Aorta (tissue), 5 donors: ENCODE measurements at places on chromosomes 3 and 15. TPM values are rescaled to one million over a fixed set of nuclear protein-coding genes. Genes with fewer than 3 reads are reported as not detected.

GRCh38 chr15:48625126-48625525 lies 20.4 kb downstream of the FBN1 start:
- DNase-seq = no peak

GRCh38 chr3:39315420-39315819 lies 14.1 kb upstream of the CCR8 start:
- DNase-seq = no peak

- DNase-seq = peak; percentile 69
Measured at GRCh38 chr3:32817558-32818228, at the start of gene TRIM71. TRIM71 (plus strand) TSS chr3:32817997; CDS start chr3:32818081, 84 bp downstream.

P2RY1 gene
- total RNA-seq = 3.1 TPM

DNA sequence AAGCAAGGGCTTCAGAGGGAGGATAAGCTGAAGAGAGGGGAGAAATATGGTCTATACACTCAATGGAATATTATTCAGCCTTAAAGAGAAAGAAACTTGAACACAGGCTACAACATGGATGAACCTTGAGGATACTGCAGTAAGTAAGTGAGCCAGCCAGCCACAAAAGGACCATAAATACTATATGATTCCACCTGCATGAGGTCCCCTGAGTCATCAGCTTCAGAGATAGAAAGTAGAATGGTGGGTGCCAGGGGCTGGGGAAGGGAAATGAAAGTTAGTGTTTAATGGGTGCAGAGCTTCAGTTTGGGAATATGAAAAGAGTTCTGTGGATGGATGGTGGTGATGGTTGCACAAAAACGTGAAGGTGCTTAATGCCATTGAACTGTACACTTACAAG lies 68.4 kb upstream of the SEC13 start:
- no peak for DNase-seq

- DNase-seq = peak; percentile 43
Measured at GRCh38 chr15:99977929-99978328, 244.7 kb upstream of the LYSMD4 start.

DNA sequence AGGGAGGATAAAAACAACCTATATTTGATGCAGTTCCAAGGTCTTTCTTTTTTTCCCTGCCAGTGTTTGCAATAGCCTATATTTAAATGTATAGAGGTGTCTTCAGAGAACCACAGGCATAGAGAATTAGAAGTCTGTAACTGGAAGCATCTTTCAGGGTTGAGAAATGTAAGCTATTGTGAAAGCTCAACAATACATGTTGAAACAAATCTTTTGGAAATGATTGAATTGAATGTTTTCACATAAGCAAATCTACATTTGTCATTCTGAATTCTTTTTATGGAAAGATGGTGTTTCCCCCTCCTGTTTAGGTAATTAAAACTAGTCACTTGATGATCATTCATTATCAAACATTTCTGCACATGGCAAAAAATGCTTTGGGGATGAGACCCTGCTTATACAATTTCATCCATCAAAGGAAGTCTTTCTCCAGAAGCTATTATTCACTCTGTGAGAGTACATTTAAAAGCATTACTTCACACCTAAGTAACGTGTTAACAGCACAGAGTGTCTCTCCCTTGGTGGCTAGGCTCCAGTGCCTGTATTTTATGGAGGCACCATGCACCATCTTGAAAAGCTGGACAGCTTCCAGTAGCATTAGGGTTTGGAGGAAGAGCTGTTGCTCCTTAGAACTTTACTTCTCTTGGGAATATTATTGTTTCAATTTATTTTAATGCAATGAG lies 406.2 kb downstream of the LSAMP start:
- DNase-seq = no peak

GRCh38 chr15:61796056-61796455 lies 264.2 kb downstream of the VPS13C start:
- DNase-seq = no peak

KIAA1143 gene
- total RNA-seq = 21.3 TPM

SRGAP3 gene
- total RNA-seq = 2.0 TPM

DNA sequence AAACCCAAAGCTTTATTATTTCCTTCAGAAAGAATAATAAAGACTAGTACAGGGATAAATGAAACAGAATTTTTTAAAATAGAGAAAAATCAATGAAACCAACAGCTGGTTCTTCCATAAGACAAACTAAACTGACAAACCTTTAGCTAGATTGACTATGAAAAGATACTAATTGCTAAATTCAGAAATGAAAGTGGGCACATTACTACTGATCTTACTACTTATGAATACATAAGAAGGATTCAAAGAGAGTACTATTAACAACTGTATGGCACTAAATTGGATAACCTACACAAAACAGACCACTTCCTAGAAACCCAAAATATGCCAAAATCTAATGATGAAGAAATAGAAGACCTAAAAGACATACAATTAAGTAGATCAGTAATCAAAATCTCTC lies 278.2 kb downstream of the ISL2 start:
- no peak for DNase-seq

HRG gene
- not detected for total RNA-seq

ZDHHC19 gene
- total RNA-seq = 0.72 TPM

MORC1 gene
- not detected for total RNA-seq

DNA sequence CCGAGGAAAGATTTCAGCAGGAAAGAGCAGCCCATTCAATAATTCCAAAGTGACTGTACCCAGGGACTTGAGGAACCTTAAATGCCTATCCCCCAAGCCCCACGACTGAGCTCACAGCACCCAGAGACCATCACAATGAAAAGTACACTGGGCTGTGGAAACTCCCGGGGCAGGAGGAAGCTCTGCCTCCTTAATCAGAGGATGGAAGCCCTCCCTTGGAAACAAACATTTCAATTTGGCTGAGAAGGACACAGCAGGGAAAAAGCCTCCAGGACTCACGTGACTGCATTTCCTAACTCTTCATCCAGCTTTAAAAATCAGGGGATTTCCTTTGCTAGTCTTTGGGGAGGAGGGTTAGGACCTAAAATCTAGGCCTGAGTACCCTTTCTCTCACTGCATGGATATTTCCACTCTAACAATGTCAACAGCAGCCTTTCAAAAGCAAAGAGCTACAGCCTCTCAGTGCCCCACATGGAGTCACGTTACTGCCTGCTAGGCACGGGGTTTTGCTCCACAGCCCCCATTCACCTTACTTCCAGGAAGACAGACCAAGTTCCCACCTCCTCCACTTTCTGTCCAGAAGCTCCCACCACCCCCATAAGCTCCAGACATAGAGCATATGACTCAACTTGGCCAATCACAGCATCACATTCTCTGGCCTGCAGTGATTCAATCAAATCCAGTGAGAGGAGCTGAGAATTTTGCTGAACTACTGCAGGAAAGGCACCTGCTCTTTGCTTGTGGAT lies 68.9 kb upstream of the WNT5A start:
- DNase-seq = no peak

GRCh38 chr3:85939074-85939482 lies 980.3 kb downstream of the CADM2 start:
- DNase-seq = no peak
